Non-pigmented ciliary epithelial cell (primary cell): ENCODE measurements at places on chromosomes 3 and 15.

GRCh38 chr3:159528251-159528895, 460.3 kb upstream of the IL12A start:
- no peak for DNase-seq

DNA sequence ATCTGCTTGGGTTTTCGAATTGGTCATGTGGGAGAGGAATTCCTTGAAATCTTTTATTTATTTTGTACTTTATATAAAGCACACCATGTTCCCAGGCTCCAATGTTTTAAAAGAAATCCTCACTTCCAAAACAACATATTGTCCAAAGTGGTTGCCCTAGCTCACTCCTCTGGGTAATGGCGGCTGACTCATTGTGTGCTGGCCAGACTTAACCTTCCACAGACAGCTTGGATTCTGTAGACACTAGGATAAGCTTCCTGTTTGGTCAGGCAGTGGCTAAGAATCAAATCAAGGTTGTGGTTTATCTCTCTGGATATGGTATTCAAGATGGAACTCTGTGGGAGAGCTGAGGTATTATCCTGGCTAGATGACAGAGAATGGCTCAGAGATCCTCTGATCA, 55.8 kb upstream of the FAM98B start:
- DNase-seq, result peak; percentile 97

DNA sequence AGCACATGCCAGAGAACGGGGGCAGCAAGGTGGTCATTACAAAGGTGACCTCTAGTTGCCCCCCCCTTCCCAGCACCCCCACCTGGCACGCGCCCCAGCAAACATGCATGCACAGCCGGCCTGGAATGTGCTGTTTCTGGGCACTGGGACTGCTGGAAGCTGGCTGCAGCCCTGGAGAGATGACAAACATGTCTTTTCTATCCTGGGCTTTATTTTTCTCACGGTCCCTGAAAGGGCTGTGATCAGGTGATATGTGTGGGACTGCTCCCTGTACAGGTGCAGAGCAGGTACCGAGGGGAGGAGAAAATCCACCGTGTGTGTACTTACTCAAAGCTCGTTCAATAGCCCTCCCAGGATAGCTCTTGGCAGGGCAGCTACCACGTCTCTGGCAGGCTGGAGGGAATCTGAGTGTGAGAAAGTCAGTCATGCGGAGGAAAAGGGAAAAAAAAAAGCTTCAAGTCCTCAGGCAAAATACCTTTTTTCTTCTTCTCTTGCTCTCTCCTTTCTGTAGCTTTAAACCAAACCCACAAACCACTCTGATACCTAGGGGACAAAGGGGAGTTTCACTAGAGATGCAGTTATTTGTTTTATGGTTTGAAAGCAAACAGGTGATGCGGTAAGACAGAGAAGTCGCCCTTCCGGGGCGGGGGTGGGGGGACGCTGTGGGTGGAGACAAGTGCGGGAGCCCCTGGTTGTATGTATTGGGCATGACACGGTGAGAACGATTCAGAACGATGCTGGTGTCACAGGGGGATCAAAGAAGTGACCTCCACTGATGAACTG, 5.0 kb upstream of the HES1 start:
- no peak for DNase-seq

- DNase-seq, result no peak
These were observed 138.2 kb upstream of the HACD2 start for GRCh38 chr3:123723070-123723469.

GRCh38 chr3:133092681-133093080, 54.5 kb downstream of the TMEM108 start:
- DNase-seq, result no peak

DNA sequence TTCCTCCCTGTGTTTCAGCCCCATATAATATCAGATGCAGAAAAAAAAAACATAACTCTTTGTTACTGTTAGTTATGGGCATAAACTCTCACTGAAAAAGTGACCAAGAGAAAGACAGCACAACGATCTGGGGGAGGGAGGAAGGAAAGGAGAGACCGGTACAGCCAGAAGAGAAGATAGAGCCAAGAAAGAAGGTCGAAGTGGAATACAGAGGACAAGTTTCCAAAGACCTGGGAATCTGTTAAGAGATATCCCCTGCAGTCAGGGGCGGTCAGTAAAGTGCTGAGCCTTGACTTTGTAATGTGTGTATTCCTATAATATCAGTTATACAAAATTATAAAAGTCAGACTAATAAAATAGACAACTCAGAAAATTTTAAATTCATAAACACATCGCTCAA, 3.3 kb downstream of the ALDH1A2 start:
- no peak for DNase-seq

DNA sequence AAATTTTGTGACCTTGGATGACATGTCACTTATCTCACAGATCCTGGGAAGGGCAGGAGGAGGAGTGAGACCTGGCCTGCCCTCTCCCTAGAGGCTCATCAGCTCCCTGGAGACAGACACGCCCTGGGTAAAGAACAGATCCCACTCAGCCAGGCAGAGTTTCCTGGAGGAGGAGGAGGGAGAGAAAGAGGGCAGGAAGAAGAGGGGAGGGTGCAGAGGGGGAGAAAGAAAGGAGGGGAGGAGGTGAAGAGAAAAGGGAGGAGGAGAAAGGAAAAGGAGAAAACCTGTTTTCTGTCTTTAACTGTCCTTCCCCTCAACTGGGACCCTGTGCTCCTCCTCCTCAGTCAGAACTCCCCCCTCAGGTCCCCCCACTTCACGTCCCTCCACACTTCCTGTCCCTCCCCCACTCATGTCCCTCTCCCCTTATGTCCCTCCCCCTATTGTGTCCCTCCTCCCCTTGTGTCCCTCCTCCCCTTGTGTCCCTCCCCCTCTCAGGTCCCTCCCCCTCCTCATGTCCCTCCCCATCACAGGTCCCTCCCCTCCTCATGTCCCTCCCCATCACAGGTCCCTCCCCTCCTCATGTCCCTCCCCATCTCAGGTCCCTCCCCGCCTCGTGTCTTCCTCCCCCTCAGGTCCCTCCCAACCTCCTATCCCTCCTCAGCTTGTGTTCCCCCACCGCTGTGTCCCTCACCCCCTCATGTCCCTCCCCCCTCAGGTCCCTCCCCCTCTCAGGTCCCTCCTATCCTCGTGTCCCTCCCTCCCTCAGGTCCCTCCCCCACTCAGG, 52.3 kb upstream of the CGNL1 start:
- DNase-seq, result no peak

GRCh38 chr3:52721002-52721729, 15.3 kb downstream of the SPCS1 start:
- DNase-seq, result no peak

- no peak for DNase-seq
These were observed 141.1 kb upstream of the SETMAR start for GRCh38 chr3:4162096-4162495.

- no peak for DNase-seq
These were observed 45.9 kb upstream of the SEC61A1 start for GRCh38 chr3:128006061-128007032.

- DNase-seq, result no peak
These were observed 7.5 kb upstream of the ST6GAL1 start for GRCh38 chr3:186922790-186923189.

- peak; percentile 88 for DNase-seq
These were observed 78.4 kb downstream of the PLSCR2 start for GRCh38 chr3:146390957-146391356.

GRCh38 chr3:48467110-48467454, 20.5 kb downstream of the ATRIP start:
- no peak for DNase-seq

DNA sequence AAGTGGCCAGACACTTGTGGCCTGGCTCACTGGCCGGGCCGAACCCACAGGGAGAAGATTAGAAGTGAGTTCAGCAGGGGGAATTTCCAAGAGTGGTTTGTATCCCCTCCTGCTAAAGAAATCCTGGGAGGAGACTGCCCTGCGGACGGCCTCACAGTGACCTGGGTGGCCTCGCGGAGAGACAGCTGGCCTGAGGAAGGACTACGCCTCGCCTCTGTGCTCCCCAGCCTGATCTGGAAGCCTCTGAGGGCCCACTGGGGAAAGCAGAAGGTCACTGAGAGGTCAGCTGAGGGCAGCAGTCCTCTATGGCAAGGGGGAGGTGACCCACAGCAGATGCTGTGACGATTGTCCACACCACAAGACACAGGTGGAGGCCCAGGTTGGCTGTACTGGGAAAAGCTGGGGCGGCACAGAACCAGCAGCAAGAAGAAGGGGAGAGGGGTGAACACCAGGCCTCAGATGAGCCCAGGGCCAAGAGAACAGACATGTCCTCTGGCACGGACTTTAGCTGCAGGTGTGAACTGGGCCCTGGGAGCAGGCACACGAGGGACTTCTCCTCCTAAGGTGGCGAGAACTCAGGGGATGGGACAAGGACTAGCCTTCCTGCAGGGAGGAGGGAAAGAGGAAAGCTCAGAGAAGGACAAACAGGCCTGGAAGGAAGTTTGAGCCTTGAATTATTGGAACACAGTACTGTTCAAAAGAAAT, 37.2 kb upstream of the DLG1 start:
- no peak for DNase-seq

DNA sequence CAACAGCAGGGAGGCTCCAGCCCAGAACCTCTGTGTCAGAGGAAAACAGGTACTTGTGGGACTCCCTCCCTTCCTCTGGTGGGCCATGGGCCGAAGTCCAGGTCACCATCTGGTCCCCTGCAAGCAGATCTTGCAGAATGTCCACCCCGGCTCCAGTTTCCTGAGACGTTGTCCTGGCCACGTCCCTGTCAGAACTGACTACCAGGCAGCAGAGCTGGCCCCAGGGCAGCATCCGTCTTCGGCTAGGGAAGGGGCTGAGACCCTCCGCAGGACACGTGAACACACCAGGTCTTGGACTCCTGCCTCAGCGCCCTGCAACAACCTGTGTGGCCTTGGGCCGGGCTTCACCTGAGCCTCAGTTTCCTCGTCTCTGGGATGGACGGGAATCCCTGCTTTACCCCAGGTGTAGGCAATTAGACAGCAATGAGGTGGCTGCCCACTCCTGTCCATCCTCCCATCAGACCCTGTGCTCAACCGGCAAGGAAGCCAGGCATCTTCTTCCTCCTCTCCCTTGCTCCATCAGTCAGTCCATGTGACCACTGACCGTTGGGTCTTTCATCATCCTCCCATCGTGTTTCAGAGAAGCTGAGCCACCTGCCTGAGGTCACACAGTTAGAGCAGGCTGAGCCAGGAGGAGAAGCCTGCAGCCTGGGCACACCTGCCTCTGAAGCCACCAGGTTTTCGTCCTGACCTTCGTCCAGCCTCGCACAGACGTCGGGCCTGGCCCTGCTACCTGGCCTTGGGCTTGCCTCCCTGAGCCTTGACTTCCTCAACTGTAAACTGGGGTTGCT, 8.9 kb upstream of the PRKCD start:
- DNase-seq, result no peak

GRCh38 chr15:31049682-31050615, 51.6 kb downstream of the TRPM1 start:
- no peak for DNase-seq

GRCh38 chr15:57223345-57223744, 153.0 kb upstream of the CGNL1 start:
- DNase-seq, result no peak

DNA sequence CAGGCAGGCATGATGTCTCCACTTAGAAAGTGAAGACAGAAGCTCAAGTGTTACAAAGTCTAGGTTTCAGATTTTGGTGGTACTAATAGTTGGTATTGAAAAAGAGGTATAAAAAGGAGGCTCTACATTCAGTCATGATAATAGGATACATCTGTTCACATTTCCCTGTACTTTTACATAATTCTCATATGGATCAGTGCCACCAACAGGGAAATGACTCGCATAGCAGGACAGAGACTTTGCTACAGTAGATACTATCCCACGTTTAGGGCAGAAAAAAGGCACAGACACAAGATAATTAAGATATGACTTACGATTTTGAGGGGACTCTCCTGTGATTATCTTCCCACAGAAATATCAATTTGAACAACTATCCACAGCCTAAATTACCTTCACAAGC, 1062.9 kb upstream of the EPHA6 start:
- DNase-seq, result no peak

DNA sequence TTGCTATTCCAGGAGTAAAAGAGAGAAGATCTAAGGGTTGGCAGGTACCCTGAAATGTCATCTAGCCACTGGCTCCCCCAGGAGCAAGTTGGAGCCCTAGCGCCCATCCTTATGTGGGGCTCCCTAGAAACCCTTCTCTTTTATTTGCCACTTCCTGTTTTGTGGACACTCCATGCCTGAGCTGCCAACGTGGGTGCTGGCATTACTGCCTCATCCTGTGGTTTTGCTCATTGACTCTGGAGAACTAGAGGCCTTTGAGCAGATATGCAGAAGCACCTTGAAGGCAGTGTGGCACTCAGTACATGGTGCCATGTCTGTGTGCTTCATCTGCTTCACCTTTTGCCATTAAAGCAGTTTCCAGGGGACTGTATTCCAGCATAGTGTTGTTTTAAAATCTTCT, 8.1 kb downstream of the EDEM1 start:
- no peak for DNase-seq
